CD4-positive, alpha-beta T cell treated with Interleukin-15 for 4 hours (primary cell): ENCODE measurements at places on chromosomes 6 and 20.
A peak's percentile ranks its signal among the peaks of the same experiment; 100 is the strongest.

DNA sequence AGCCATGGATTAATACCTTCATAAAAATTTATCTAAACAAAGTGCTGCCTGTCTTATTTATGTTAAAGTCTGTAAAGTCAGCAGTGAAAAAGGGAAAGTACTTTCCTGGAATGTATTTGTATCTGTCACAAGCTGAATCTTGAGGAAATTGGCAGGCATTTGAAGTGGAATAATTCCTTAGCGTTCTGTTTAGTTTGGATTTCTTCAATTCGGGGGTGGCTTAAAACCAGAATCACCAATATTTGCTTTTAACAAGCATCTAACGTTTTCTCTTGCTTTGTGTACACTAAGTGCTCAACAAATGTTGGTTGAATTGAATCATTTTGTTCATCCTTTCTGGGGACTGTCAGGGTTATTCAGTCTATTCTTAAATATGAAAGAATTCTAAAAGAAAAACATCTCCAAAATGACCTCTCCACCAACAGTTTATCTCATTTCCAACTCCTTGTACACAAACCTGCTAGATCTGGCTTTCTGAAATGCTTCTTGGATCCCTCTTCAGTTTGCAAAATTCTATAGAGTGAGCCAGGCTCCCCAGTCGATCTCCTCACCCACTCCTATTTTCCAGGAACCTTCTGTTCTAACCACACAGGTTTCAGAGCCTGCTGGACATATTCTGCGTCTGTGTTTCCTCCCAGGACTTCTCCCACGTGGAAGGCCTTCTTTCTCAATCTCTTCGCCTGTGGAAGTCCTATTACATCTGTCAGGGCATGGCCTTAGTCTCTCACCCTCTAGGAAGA is 2.0 kb upstream of the NPEPL1 start:
- no peak for DNase-seq

- no peak for DNase-seq
Observed at GRCh38 chr20:48143435-48144081, 358.3 kb upstream of the SULF2 start.

- DNase-seq, result no peak
Observed at GRCh38 chr6:56091159-56091869, 156.1 kb downstream of the COL21A1 start.

DNA sequence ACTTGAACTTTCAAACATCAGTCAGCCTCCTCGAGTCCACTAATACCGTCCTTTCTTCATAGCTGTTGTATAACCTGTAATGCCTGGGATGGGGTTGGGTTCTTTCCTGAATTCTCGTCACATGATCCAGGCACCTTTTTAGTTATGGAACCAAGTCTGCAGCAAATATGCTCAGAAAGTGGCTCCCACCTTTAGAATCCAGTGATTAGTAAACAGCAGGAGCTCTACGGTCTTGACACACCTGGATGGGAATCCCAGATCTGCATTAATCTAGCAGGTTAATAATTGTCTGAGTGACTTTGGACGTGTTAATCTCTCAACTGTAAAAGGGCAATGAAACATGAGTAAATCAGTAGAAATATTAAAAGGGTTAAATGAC is 729 bp upstream of the ZHX3 start:
- DNase-seq, result no peak

DNA sequence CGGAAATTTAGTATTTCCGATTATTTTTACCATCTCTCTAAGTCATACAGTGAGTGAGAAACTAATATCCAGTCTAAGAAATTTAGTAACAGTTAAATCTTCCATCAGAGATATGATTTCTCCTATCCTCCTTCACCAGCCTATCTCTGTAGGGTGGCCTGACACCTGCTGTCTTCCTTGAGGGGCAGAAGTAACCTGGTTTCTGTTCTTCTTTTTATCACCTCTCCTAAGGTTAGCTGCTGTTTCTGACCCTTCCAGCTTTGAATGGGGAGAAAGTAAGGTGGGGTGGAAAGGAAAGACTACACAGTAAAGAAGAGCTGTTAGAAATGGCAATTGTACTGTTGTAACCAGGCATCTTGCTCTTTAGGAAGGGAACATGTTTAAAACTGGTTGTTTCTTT is 447.7 kb downstream of the PHF3 start:
- no peak for DNase-seq

DNA sequence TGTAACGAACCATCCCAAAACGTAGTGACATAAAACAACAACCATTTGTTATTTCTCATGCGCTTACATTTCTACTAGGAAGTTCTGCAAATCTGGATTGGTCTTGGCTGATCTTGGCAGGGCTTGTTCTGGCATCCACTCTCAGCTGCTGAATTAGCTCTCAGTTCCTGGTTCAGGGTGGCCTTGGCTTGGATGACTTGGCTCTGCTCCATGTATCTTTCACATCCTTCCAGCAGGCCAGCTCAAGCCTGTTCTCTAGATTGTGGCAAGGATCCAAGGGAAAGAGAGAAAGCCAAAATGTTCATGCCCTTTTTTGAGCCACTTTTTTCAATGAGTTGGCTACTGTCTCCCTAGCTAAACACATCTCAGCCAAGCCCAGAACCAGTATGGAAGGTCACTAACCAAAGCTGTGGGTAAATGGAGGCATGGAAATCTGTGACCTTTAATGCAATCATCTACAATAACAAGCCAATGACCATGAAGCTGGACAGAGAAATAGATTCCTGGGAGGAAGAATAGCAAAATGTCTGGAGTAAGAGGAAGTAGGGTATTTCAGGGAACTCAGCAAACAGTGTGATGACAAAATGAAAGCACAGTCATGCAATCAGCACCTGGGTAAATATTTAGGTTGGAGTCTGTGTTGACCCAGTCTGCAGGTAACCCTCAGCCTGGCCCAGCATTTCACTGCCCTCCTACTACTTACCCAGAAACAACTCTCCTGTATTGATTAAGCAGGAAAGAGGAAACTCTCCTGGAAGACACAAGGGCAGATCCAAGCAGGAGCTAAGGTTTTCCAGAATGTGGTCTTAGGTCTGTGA is 32.7 kb upstream of the SNAP25 start:
- DNase-seq, result no peak

- DNase-seq, result no peak
Observed at GRCh38 chr6:67252663-67253062, 1382.4 kb upstream of the ADGRB3 start.

GRCh38 chr6:26383624-26384417 is 913 bp downstream of the BTN2A2 start:
- no peak for DNase-seq

DNA sequence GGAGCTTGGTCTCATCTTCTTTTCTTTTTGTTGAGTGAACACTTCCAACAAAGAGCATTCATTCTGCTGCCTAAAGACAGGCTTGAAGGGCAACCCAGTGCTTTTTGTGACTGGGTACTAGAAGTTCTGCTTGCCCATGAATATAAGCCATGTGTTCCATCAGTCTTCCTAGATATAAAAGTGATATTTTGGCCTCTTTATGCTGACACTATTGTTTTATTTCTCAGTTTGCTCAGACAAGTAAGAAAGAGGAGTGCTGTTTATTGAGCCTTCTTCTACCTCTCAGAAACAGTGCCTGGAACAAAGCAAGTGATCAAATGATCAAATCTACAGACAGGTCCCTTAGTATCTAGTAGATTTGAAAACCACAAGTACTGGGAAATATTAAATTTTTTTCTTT is 2.4 kb upstream of the DTNBP1 start:
- no peak for DNase-seq

DNA sequence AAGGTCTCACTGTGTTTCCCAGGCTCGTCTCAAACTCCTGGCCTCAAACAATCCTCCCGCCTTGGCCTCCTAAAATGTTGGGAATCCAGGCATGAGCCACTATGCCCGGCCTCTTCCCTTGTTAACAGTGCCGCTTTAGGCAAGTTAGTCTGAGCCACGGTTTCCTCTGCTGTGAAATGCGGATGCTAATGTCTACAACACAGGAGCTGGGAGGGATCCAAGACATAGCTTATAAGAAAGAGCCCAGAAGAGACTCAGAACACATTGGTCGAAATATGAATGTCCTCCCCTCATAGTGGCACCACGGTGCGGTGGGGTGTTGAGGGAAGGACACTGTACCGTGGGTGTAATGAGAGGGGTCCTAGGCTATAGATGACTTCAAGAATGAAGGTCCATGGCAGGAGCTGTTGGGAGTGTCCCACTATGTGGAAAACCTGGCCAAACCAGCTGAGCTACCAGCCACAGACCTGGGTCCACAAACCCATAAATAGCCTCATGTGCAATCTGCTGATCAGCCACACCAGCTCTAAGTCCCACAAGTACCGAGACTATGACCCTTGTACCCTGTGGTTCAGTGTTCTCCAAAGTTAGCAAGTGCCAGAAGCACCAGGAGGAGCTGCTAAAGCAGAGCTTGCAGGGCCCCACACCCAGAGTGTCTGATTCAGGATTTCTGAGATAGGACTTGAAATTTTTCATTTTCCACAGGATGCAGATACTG is 57.8 kb upstream of the ZFAND3 start:
- DNase-seq, result no peak

DNA sequence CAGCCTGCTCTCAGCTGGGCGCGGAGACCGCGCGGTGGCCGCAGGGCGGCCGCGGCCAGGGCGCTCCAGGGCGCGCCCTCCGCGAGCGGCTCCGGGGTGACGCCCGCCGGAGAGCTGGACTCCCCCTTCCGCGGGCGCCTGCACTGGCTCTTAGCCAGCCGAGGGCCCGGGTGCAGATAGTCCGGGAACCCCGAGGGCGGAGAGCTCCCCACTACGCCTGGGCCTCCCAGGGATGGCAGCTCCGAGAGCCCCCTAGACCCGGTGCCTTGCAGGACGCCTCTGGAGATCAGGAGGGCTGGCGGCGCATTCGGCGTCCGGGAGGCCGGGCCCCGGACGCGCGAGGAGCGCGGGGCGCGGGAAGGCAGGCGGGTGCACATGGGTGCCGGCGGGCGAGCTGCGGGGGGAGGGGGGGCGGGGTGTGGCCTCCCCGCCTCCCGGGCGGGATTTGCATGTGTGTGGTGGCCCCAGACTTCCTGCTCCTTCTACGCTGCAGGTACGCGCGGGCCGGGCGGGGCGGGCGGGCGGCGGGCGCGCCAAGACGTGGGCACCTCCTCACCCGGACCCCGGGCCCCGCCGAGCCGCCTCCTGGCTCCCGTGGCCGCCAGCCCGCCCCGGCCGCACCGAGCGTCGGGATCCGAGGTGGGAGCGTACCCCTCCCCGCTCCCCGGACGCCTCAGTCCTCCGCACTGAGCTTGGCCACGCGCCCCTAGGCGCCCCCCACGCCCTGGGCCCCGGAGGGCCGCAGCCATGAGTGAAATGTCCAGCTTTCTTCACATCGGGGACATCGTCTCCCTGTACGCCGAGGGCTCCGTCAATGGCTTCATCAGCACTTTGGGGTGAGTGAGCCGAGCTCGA is at the start of gene ITPR3:
ITPR3 (plus strand) TSS at position 467 of the 855 bp plus-strand sequence; CDS start at position 748, 281 bp downstream.
- peak; percentile 72 for DNase-seq

DNA sequence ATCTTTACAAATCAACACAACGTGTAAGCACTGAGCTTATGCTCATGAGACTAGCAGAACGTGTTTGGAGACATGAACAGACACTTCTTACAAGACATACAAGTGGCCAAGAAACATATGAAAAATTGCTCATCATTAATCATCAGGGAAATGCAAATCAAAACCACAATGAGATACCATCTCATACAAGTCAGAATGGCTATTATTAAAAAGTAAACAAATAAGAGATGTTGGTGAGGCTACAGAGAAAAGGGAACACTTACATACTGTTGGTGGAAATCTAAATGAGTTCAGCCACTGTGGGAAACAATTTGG is 327.9 kb upstream of the SOX4 start:
- DNase-seq, result no peak

- DNase-seq, result no peak
Observed at GRCh38 chr6:13334953-13335352, 6.6 kb upstream of the TBC1D7 start.

DNA sequence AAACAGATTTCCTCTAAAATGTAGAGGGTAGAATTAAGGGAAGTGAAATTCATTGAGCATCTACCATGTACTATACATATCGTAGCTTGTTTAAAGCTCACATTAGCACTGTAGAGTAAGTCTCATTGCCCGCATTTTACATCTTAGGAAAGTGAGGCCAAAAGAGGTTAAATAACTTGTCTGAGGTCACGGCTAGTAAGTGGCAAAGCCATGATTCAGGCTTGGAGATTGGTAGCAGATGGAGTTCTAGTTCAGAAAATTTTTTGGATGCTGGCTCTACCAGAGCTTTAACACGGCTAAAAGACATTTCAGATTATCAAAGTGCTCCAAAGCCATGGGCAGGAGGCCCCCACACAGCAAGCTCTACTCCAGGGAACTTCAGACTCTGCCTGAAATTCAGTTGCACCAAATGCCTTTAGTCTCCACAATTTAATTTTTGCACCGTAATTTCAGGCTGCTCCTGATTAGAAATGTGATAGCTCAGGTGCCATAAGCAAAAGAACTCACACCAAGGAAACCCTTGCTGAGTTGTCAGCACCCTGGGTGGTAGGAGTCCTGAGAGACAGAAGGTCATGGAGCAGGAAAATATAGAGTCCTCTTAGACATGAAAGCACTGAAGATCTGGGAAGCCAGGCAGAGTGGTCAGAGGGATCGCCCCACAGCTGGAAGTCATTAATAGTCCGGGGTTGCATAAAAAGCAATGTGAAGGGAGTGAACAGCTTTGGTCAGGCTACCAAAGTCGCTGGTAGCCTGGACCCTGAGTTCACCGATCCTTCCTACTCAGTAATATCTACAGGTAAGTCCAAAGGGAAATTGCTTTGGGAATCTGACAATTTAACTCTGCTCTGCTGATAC is 55.2 kb upstream of the ASIP start:
- DNase-seq, result no peak
